NCI-H2081 treated with DMSO at 0.1 percent for 48 hours (cell line): ENCODE measurements at places on chromosomes 7 and 10.

DNA sequence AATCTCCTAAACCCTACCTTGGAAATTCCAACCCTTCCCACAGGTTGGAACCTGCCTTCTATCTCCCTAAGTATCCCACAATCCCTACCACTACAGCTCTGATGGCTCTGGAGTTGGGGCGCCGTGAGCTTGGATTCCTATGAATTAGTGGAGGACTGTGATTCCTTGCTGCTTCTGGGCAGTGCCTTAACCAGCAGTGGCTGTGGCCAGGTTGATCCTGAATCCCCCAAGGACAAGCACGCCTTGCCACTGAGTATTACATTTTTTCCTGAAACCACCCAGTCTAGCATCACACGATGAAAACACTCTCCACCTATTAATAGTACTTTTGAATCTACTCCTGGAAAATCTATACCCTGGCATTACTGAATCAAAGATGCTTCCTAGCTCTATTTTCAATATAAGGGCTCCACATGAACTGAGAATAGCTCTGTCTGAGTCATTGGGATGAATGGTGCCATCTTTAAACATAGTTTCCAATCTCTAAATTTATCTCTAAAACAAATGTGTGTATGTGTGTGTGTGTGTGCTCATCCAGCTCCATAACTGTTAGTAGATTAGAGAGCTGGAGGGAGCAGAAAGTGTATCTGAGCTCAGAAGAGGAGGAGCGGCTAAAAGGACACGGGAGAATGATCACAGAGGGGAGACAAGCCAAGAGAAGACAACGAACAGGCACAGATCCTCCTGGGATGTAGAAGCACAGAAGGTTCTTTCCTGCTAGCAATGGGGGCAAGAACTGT, 11.9 kb upstream of the INPP5F start:
- no peak for DNase-seq

DNA sequence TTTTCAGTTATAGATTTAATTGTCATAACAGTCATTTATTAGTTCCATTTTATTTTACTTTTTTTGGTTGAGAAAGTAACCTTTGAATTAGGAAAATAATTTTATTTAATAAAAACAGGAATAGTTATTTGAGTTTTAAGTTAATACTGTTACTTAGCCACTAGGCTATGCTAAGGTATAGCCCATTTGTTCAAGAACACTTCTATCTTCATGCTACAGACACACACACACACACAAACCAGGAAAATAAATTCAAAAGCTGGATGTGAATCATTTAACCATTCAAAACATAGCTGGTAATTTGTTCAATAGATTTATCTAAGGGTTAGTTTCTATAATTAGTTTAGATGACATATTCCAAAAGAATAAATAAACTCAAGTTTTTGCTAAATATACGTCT, 148.4 kb downstream of the RNF133 start:
- DNase-seq = no peak

GRCh38 chr7:37643876-37644275, 39.7 kb upstream of the GPR141 start:
- no peak for DNase-seq

- no peak for DNase-seq
These were observed 228.3 kb upstream of the TEX47 start for GRCh38 chr7:89023877-89024276.

GRCh38 chr7:39565538-39565937, 666 bp upstream of the YAE1 start:
- no peak for DNase-seq

DNA sequence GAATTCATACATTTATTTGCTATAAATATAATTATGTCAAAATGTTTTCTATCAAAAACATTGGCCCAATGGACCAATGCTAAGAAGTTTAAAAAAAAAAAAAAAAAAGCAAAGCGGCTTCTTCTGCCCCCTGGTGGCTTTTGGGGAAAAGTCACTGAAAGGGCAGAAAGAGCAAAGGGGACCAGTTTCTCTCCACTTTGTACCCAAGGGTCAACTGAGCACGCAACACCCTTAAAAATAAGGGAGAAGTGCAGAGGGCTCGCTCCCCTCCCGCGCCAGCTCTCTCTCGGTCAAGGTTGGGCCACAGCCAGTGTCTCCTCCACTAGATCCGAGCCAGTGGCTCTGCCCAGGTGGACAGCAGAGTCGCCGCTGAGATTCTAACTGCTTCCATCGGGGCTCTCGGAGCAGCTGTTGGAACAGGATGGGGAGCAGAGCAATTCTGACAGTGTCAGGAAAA, 136.4 kb upstream of the FGFR2 start:
- no peak for DNase-seq
